Dermis microvascular lymphatic vessel endothelial cell (primary cell): ENCODE measurements at places on chromosomes 7 and 10.
A peak's percentile ranks its signal among the peaks of the same experiment; 100 is the strongest.

DNA sequence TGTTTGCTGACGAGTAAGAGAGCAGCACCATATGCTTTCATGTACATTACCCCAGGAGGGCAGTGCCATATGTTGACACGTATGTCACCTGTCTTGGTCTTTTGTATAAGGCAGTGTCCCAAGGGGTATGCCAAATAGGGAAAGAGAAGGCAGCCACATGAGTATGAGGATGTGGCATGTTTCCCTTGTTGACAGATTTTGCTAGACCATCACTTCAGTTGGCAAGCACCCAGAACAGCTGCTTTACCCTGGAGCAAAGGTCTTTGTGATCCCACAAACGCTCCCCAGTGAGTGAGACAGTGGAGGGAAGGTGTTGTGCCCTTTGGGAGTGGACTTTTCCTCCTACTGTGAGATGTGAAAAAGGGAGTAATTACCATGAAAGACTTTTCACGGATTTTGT is 350.1 kb downstream of the ETV1 start:
- no peak for DNase-seq

DNA sequence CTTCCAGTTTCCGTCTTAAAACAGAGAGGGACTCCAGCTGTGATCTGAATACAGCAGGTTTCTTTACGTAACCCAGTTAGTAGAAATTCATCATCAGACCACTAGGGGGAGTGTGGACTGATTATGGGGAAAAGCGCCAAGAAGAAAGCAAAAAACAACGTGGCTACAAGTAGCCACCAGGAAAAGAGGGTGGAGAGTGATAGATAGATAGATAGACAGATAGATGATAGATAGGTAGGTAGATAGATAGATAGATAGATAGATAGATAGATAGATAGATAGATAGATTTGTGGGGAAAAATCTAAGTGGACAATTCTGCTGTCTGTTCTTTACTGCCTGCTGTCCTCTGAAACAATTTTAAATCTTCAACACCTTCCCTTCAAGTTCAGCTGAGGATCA is 12.7 kb upstream of the AKR1B10 start:
- peak; percentile 61 for DNase-seq

DNA sequence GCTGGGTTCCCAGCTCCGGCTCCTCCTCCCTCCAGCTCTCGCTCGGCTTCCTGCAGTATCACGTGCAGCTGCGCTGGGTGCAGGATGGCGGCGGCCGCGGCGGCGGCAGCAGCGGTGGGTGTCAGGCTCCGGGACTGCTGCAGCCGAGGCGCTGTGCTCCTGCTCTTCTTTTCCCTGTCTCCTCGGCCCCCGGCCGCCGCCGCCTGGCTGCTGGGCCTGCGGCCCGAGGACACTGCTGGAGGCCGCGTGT is at the start of gene CNNM1:
CNNM1 (plus strand) TSS at position 53 of the 250 bp plus-strand sequence; CDS start at position 85, 32 bp downstream.
- DNase-seq: no peak

DNA sequence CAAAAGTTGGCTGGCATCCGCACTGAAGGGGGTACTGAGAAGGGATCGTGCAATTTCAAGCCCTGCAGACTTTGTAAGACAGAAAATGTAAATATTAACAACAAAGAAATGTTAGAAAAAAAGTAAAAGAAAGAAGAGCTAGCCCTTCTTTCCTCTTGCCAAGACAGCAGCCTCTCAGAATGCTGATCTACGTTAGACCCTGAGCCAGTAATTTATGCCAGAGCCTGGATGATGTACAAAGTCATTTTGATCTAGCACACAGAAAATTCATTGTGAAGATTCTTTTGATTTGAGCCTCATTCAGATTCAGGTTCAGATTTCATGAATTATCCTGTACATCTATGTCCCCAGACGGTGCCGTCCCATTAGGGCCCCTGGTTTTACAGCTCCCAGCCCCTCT is 105.2 kb downstream of the PRKCQ start:
- no peak for DNase-seq

GRCh38 chr10:24118246-24118645 is 90.7 kb upstream of the KIAA1217 start:
- DNase-seq: no peak

DNA sequence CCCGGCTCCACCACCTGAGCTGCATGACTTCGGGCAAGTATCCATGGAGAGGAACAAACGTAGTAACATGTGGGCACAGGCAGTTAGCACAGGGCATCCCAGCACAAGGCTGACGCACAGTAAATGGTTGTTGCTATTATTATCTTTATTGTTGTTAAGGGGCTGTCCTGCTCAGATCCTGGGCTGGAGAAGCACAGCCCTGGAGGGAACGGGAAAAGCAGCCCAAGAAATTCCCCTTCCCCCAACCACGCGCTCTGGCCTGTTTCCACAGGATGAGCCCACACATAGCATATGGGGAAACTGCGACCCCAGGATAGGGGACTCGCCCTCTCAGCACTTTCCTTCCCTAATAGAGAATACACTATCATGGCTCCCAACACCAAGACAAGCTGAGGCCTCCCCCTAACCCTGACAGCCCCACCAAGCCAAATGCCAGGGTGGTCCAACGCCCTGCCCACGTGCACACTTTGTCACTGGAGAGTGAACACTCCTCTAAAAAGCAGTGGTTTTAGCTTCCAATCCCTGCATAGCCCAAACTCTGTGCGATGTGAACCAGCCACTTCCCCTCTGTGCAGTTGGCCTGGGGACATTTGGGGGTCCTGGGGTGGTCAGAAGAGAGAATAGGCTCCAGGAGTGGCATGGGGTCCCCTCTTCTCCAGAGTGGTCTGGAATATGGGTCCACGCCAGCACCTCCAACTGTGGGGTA is 11.0 kb downstream of the PSD start:
- no peak for DNase-seq

DNA sequence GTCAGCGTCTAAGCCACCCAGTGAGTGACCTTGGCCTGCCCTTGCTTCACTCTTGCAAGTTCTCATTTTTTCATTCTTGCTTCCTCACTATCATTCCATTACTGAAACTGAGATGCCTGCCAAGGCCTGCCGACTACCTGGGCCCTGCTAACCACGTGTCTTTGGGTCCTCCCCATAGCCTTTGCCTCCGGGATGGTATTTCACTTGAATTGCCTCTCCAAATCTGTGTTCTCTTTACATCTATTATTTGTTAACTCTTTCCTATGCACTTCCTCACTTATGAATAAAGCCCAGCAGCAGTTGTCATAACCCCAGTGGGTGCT is 234.6 kb downstream of the SNX10 start:
- no peak for DNase-seq

- DNase-seq: no peak
Measured at GRCh38 chr7:116332766-116333165, 122.4 kb downstream of the TES start.

GRCh38 chr7:101901661-101902491 is 84.5 kb downstream of the CUX1 start:
- peak; percentile 44 for DNase-seq

DNA sequence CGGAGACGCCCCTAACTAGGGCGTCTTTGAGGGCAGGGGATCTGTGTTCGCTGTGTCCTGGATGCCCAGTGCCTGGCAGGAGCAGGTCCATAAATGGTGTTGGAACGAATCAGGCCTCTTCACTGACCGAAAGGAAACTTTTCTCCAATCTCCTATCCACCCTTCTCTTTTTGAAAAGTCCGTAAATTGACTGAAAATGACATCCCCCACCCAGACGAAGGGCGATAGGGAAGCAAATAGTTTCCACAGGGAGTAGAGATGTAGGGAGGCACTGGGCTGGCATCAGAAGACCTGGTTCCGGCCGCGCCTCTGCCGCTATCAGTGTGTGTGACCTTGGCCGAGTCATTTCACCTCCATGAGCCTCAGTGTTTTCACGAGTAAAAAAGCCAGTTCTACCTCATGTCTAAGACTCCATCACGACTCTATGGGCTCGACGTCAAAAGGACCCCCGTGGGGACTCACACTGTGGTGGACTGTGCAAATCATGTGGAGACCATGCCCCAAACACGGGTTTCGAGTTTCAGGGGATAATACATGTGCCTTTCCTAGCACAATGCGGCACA is 497 bp upstream of the RAB11FIP2 start:
- no peak for DNase-seq

GRCh38 chr10:28316696-28317095 is 13.8 kb upstream of the MPP7 start:
- no peak for DNase-seq

GRCh38 chr10:123421461-123421860 is 244.7 kb upstream of the GPR26 start:
- no peak for DNase-seq

DNA sequence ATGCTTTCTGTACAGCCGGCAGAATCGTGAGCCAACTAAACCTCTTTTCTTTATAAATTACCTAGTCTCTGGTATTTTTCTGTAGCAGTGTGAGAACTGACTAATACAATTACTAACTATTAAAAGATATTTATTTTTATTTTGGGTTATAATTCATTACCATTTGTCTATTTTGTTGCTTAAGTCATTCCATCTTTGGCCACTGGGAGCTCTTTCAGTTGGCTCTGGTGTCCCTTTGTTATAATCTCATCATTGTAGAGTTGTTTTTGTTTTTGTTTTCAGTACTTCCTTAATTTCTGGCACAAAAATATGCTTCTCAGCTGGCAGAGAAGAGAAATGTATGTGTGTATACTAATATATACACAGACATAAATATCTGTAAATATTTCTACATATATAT is 807.9 kb upstream of the MBL2 start:
- no peak for DNase-seq

- DNase-seq: no peak
Measured at GRCh38 chr7:34655384-34655783, 2.6 kb upstream of the NPSR1 start.
